GM12878 (cell line): ENCODE measurements at places on chromosomes 7 and 10. TPM values are rescaled to one million over a fixed set of nuclear protein-coding genes. Genes with fewer than 3 reads are reported as not detected.

The NANOS1 gene
- 0.36 and 0.61 TPM in 2 replicates for total RNA-seq

The OR9A2 gene
- not detected in 2 replicates for total RNA-seq

The MRPS17 gene
- total RNA-seq: 18.7 and 23.1 TPM in 2 replicates

The DUSP5 gene
- 41.6 and 44.9 TPM in 2 replicates for total RNA-seq

GRCh38 chr10:77403761-77404160 is 233.8 kb downstream of the KCNMA1 start:
- DNase-seq: no peak

DNA sequence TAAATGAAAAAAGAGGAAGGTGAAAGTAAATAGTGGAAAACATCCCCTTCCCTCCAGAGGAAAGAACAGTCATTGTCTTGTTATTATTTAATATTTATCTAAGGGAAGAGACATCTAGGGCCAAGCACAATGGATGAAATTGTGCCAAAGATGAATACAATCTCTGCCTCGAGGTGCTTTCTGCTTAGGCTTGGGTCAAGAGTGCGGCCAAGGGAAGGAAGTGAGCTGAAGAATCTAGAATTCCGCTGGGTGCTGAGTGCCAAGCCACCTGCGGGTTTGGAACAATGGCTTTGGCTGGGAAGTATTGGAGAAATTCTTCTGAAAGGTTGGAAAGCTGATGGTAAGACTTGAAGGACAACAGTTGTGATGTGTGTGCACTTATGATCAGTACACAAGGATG is 531.3 kb upstream of the FZD8 start:
- no peak for DNase-seq

GRCh38 chr10:92702301-92702916 is 12.7 kb downstream of the HHEX start:
- no peak for DNase-seq
